Panc1 (cell line): ENCODE measurements at places on chromosomes 7 and 10.

GRCh38 chr7:33692956-33693355 is 212.4 kb upstream of the BMPER start:
- no peak for DNase-seq

- DNase-seq = no peak
Observed at GRCh38 chr7:69656890-69657289, 58.6 kb downstream of the AUTS2 start.

- no peak for DNase-seq
Observed at GRCh38 chr7:127587663-127588018, 570 bp upstream of the ARF5 start.

- no peak for DNase-seq
Observed at GRCh38 chr10:122349758-122350369, 24.6 kb upstream of the PLEKHA1 start.

- no peak for DNase-seq
Observed at GRCh38 chr10:44237364-44238049, 147.4 kb downstream of the CXCL12 start.

DNA sequence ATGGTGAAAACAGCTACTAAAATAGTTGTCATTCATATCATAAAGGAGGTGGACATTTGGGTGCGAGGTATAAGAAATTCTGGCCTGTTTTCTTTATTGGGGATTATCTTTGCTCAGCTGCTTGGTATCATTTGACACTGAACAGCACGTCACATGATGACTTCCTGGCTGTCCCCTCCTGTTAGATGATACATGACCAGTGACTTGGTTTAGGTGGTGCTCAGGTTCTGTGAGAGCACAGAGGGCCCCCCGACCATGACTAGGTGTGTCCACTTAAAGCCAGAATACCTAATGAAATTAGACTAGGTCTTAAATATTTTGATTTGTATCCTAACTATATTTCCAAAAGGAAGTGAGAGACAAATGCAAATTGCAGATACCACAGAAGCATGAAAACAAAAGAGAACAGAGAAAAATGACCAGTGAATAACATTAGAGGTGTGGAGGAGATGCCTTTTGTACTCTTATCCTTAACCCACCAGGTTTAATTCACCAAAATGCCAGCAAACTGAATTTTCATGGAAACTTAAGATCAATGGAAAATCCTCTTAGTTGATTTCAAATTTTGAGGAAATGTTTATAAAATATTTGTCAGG is 50.6 kb upstream of the GJD4 start:
- no peak for DNase-seq

- DNase-seq = peak; percentile 45
Observed at GRCh38 chr7:95723583-95724180, 48.7 kb upstream of the DYNC1I1 start.

- DNase-seq = no peak
Observed at GRCh38 chr10:119042169-119042568, 12.7 kb downstream of the NANOS1 start.

GRCh38 chr10:50440489-50440888 is 183.3 kb downstream of the SGMS1 start:
- DNase-seq = no peak

- no peak for DNase-seq
Observed at GRCh38 chr10:130200179-130201042, 64.2 kb downstream of the GLRX3 start.

- no peak for DNase-seq
Observed at GRCh38 chr10:130036296-130037065, 72.4 kb upstream of the EBF3 start.

DNA sequence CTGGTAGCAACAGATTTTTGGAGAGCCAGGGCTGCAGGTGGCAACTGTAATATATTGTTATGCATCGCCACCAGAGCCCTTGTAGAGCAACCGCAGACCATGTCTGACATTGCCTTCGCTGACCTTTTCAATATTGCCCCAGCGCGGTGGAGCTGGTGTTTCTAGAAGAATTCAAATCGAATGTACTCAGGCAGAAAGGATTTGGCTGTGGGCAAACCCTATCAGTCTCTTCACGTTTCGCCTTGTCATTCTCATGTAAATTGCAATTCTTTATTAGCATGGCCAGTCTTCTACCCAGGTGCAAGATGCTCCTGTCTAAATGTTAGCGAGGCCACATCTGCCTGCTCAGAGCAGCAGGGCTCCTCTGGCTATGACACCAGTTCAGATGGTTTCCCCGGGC is 490.2 kb upstream of the AUTS2 start:
- no peak for DNase-seq

GRCh38 chr10:79930267-79930666 is 18.6 kb downstream of the SFTPD start:
- no peak for DNase-seq

DNA sequence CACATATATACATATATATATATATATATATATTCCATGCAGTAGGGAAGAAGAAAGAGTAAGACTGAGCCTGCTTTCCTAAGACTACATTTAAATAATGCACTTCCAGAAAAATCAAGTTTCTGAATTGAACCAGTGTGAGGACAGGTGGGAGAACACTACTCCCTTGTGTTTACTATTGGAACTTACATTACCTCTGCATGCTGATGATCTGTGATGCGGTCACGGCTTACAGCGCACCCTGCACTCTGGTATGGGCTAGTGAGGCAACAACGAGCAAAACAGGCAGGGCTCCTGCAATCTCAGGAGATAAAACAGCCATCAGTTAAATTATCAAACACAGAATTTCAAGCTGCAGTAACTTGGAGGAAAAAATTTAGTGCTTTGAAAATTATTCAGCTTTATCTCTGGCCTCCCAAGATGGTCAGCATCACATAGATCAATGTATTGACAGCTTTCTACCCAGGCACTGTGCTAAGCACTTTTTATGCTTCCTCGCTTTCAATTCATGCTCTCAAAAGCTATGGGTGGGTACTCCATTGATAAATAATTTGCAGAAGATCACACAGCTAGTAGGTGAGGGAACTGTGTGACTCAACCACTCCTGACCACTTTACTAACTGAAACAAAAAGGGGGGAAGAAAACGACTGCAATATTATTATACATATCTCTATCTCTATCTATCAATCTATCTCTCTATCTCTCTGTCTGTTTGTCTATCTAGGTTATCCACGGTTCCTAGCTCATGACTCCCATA is 20.5 kb upstream of the SLC16A12 start:
- no peak for DNase-seq

- DNase-seq = no peak
Observed at GRCh38 chr10:76550806-76551205, 1086.8 kb downstream of the KCNMA1 start.

DNA sequence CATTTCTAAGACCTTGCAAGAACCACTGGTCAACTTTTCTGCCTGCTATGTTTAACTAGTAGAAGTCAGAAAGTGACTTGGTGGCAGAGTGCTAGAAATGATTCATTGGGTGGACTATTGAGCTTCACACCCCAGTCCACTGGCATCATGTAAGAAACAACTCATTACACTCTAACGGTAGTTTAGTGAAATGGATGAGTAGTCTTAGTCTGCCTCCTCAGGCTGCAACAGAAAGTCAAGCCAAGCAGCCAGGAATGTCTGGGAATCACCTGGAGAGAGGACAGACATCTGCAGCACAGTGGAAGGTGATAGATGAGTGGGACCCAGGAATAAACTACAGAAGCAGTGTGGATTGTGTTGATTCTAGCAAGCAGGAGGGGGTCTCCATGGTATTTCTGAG is 125.4 kb downstream of the AUTS2 start:
- DNase-seq = no peak

DNA sequence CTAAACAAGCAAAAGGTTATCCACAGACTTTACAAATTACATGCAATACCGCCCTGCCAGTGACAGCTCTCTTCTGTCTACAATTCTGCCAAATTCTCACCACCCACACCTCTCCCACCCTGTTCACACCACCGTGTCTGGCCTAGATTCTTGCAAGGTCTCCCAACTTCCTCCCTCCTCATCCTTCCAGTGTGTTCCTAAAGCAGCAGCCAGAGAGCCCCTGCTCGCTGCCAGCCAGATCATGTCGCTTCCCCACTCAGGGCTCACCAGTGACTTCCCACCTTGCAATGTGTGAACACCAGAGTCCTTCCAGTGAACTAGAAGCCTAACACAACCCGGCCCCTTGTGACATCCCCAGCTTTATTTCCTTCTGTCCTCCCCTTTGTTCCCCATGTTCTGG is 121.6 kb downstream of the HECW1 start:
- no peak for DNase-seq

DNA sequence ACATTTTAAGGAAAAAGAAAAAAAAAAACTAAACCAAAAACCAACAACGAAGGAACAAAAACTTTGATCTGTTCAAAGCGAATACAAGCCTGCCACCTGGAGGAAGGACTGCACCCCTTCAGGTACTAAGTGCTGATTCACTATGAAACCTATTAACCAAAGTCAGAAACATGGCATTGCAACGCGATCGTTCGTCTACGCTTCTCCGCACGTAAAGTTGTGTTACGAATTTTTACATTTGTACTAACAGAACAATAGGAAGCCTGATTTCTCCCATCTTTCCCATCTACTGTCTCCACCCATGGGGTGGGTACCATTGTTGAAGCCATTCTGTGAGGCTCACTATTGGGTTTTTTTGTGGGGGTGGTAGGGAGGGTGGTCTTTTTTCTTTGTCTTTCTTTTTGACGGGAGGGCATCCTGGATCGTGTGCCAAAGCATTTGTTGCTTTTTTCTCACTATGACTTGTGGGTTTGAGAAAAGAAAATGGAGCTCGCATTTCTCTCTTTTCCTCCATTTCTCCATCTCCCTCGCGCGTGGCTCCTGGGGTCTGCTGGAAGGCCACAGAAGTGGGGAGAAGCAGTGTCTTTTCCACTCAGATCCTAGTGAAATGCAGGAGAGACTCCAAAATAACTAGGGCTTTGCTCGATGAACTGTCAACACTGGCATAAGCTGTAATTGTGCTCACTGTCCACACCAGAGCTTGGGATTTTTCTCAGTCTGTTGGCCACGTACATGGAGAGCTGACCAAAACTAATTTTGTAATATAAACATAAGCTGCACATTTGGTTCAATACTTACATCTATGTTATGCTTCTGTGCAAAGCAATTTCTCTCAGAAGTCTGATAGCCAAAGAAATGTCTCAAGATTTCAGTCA is 100.9 kb upstream of the YAE1 start:
- peak; percentile 36 for DNase-seq

DNA sequence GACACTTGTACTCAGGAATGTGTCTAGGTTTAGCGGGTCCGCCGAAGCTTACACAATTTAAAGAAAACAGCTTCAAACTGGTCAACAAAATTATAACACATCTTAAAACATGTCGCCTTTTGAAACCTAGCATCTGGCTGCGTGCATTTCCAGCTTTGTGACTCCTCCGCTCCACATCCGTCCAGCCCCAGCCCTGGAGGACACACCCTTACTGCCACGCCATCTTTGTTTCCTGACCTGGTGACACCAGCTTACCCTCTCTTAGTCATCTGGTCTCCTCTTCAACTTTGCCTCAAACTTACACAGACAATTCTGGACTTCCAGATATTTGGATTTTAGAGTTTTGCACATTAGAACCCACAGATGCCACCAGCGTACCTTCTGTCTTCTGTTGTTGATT is 198.7 kb upstream of the VSTM2A start:
- DNase-seq = no peak

- DNase-seq = no peak
Observed at GRCh38 chr7:46949270-46949931, 632.5 kb downstream of the TNS3 start.

DNA sequence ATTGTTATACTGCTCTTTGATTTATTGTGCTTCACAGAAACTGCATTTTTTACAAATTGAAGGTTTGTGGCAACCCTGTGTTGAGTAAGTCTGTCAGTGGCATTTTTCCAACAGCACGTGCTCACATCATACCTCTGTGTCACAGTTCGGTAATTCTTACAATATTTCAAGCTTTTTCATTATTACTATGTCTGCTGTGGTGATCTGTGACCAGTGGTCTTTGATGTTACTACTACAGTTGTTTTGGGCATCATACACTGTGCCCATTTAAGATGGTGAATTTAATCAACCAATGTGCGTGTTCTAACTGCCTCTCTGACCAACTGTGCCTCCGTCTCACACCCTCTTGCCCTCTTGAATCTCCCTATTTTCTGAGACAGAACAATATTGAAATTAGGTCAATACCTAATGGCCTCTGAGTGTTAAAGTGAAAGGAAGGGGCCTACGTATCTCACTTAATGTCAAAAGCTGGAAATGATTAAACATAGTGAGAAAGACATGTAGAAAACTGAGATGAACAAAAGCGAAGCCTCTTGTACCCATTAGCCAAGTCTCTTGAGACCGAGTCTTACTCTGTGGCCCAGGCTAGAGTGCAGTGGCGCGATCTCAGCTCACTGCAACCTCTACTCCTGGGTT is 20.2 kb upstream of the ASL start:
- DNase-seq = no peak
